ENCODE measurements at places on chromosomes 6 and 20. TPM values are rescaled to one million over a fixed set of nuclear protein-coding genes. Genes with fewer than 3 reads are reported as not detected.

DNA sequence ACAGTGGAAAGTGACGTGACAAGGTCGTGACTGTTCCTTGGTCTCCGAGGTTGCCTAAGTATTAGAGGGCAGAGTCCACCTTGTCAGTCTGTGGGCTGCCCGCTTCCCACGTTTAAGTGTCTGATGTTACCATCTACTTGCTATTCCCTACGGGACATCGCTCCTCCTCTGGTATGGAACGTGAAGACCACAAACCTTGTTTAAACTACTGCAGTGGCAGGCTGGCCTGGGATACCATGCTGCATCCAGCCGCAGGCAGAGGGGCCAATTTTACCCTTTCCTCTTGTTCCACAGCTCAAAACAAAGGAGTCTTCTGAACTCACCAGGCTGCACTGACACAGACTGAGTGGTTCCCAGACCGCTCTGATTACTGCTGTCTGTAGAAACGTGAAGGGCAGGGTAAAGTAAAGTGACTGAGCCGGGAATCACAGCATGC is 275.9 kb downstream of the FOXC1 start:
- H3K4me3 ChIP-seq = no peak overlapping the region
- H3K36me3 ChIP-seq = no peaks in the 10 kb centered on the region
- H3K27ac ChIP-seq = no peak overlapping the region
- H3K4me1 ChIP-seq = peaks cover 6% of the 10 kb centered on the region
- no peaks in the 10 kb centered on the region for H3K27me3 ChIP-seq

DNA sequence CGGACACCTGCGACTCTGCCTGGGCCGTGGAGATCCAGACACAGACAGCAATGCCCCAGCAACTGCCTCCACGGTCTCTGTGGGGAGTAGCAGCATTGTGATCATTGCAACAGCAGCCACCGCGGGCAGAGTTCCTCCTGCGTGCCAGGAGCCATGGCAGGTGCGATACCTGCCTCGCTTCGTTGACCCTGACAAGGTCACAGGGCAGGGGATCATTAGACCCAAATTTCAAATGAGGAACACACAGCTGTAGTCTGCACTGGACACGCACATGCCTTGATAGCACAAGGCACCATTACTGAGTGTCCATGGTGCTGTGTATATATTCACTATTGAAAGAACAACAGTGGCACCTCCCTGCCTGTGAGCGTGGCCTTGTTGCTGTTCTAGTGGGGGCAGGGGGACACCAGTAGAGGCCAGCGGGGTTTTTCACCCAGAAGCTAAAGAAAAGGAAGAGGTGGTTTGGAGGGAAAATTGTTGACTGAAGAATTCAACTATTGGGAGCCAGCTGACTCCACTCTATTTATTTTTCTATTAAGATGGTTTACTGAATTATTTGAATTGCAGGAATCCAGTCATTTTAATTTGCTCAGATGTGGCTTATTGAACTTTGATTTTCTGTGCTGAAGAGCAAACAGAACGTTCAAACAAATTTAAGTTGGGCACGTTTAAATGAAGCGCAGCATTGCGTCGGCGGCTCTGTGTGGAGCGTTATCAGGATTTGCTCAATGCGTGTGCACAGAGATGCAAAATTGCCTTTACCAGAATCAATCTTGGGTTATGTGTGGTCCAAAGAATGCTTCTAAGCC is 60.2 kb upstream of the RPS6KA2 start:
- H3K27ac ChIP-seq = no peak overlapping the region
- peaks cover 27% of the 10 kb centered on the region for H3K4me1 ChIP-seq
- H3K27me3 ChIP-seq = peaks cover 26% of the 10 kb centered on the region
- no peak for DNase-seq
- H3K4me3 ChIP-seq = no peak overlapping the region
- H3K36me3 ChIP-seq = no peaks in the 10 kb centered on the region

- DNase-seq = no peak
- no peaks in the 10 kb centered on the region for H3K27me3 ChIP-seq
- no peak overlapping the region for H3K27ac ChIP-seq
These were observed 94.0 kb downstream of the AHI1 start for GRCh38 chr6:135403584-135403983.

PTPRA gene
- total RNA-seq = 33.2 TPM

DNA sequence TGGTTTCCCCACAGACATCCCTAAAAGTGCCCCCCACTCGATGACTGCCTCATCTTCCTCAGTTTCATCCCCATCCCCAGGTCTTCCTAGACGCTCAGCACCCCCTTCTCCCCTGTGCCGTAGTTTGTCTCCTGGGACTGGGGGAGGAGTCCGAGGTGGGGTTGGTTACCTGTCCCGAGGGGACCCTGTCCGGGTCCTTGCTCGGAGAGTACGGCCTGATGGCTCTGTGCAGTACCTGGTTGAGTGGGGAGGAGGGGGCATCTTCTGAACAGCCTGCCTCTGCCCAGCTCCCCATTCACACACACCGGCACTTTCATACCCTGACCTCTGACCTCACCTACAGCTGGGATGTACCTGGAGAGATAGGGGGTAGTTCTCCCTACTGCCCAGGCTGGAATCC is 2.1 kb downstream of the CUTA start:
- H3K4me3 ChIP-seq = peak overlapping the region; percentile 90
- H3K27ac ChIP-seq = peak overlapping the region; percentile 7
- DNase-seq = no peak

DNA sequence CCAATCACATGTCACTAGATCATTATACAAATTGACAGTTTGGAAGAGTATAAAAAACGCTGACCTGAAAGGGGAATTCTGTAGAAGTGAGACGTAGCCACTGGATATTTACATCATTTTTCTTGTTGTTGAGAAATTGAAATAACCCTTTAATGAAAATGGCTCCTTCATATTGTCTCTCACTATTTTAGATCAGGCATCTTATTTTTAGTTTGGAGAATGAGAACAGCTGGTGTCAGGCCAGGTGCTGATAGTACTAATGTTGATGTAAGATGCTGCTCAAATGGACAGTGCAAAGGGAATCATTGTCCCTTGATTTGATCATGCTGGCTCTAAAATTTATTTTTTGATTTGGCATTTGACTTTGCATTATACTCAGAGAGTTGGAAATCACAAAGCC is 17.4 kb downstream of the NKAIN2 start:
- no peak overlapping the region for H3K4me3 ChIP-seq
- no peaks in the 10 kb centered on the region for H3K36me3 ChIP-seq
- DNase-seq = no peak
- no peak overlapping the region for H3K27ac ChIP-seq
- no peaks in the 10 kb centered on the region for H3K27me3 ChIP-seq
- no peaks in the 10 kb centered on the region for H3K4me1 ChIP-seq

SLC22A2 gene
- total RNA-seq = not detected

GRCh38 chr6:126614642-126615504 is 275.0 kb downstream of the CENPW start:
- H3K4me1 ChIP-seq = no peaks in the 10 kb centered on the region
- H3K4me3 ChIP-seq = no peak overlapping the region
- H3K27me3 ChIP-seq = no peaks in the 10 kb centered on the region
- H3K36me3 ChIP-seq = no peaks in the 10 kb centered on the region
- DNase-seq = peak; percentile 9
- H3K27ac ChIP-seq = no peak overlapping the region

DNA sequence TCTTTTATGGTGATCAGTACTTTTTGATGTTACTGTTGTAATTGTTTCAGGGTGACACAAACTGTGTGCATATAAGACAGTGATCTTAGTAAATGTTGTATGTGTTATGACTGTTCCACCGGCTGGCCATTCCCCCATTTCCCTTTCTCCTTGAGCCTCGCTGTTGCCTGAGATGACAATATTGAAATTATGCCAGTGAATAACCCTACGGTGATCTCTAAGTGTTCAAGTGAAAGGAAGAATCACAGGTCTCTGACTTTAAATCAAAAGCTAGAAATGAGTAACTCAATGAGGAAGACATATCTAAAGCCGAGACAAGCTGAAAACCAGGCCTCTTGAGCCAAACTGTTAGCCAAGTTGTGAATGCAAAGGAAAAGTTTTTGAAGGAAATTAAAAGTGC is 32.3 kb downstream of the TULP4 start:
- H3K4me3 ChIP-seq = no peak overlapping the region
- peaks cover 56% of the 10 kb centered on the region for H3K4me1 ChIP-seq
- no peaks in the 10 kb centered on the region for H3K36me3 ChIP-seq
- no peaks in the 10 kb centered on the region for H3K27me3 ChIP-seq
- no peak overlapping the region for H3K27ac ChIP-seq
- DNase-seq = no peak

DTNBP1 gene
- 12.8 TPM for total RNA-seq

GRCh38 chr6:38517005-38517404 is 122.7 kb downstream of the BTBD9 start:
- no peak for DNase-seq
- no peaks in the 10 kb centered on the region for H3K4me1 ChIP-seq
- no peak overlapping the region for H3K27ac ChIP-seq
- H3K36me3 ChIP-seq = no peaks in the 10 kb centered on the region
- H3K4me3 ChIP-seq = no peak overlapping the region

TXLNB gene
- 0.07 TPM for total RNA-seq

DNA sequence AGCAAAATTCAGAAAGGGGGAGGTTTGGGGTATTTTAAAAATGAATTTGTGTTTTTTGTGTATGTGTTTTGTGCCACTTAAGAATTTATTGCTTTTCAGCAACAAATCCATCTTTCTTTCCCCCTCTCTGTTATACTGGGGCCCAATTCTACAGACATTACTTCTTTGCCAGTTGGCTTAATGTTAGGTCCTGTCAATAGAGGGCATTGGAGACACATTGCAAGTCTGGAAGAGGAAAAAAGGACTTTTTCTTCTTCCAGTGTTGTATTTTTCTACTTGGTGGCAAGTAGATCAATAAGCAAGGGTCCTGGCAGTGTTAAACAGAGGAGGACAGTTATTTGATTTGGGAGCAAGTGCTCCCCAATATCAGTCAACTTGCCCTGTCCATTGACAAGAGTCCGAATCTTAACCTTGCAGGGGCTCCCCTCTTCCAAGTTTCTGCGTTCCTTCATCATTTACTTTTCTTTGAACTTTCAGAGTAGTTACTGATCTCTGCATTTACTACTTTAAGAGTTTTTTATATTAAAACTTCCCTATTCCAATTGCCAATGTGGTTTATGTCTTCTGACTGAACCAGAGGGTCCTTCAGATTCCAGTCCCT is 23.4 kb downstream of the SCML4 start:
- peaks cover 50% of the 10 kb centered on the region for H3K27me3 ChIP-seq
- H3K36me3 ChIP-seq = no peaks in the 10 kb centered on the region
- H3K27ac ChIP-seq = no peak overlapping the region
- no peak overlapping the region for H3K4me3 ChIP-seq

DNA sequence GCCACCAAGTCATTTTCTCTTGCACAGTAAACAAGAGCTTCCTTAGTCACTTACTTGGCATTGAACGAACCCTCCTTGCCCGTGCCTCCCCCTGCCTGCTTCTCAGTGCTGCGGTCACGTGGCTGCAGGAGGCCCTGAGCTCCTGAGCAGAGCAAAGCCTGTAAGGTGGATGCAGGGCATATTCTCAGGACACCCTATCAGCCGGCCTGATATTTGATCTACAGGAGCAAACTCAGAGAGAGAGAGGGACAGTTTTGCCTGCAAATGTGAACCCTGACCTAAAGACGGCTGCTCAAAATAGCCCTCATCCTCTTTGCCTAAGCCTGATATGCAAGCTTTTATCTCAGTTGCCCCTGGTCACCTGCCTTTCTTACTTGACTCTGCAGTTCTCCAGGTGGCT is 93.0 kb upstream of the POPDC3 start:
- H3K27ac ChIP-seq = no peak overlapping the region
- no peak overlapping the region for H3K4me3 ChIP-seq
- no peaks in the 10 kb centered on the region for H3K27me3 ChIP-seq
- H3K36me3 ChIP-seq = peaks cover 10% of the 10 kb centered on the region
- H3K4me1 ChIP-seq = peaks cover 17% of the 10 kb centered on the region
- peak; percentile 50 for DNase-seq

GRCh38 chr6:131692031-131692430 is 9.2 kb downstream of the OR2A4 start:
- no peak overlapping the region for H3K4me3 ChIP-seq
- DNase-seq = no peak
- H3K4me1 ChIP-seq = no peaks in the 10 kb centered on the region
- no peaks in the 10 kb centered on the region for H3K27me3 ChIP-seq
- no peaks in the 10 kb centered on the region for H3K36me3 ChIP-seq
- H3K27ac ChIP-seq = no peak overlapping the region

DNA sequence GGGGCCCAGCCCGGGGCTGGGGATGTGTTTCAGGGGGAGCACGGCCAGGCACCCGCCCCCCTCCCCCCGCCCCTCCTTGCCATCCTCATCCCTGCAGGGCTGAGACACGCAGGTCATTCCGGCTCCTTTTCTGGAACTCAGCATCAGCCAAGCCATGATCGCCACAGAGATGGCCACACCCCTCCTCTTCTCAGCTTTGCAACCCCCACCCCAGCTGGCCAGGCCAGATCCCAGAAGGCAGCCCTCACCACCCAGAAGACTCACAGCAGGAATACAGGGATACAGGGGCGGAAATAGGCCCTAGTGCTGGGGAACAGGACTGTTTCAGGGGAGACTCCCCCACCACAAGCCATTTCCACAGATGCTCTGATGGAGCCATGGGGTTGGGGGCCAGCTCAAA is 33.5 kb downstream of the YTHDF1 start:
- H3K36me3 ChIP-seq = peaks cover 5% of the 10 kb centered on the region
- H3K27ac ChIP-seq = no peak overlapping the region
- DNase-seq = no peak
- H3K4me1 ChIP-seq = no peaks in the 10 kb centered on the region

DNA sequence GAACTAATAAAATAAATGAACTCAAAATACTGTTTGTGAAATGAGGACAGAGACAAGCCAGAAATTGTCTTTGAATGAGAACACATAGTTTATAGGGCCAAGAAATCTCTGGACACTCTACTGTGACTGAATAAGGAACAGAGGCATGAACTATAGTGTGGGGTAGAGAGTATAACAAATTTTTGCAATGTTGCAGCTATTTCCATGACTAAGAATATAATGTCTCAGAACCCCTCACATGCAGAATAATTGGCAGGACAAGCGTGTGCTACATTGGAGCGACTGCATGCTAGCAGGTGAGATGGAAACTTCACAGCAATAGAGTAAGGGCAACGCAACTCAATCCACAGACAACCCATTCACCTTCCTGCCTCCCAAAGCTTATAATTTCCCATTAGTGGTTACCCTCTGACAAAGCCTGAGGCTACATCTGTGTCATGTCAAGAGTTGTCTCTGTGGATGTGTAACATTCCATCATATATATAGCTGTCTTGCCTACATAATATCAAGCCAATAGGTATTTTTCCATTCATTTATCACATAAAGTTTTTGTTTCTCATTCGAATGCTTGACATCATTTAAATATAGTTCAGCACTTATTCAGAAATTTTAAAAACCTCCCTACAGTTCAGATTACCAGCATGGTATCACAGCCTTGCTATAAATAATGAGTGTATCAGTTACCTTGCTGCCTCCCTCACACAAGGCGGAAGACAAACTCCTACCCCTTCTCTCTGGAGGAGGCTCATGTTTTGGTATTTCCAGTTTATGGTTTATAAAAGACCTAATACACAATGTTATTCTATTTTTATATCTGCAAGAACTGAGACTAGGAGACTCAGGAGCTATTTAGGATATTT is 47.9 kb upstream of the ECHDC1 start:
- no peaks in the 10 kb centered on the region for H3K27me3 ChIP-seq
- H3K27ac ChIP-seq = no peak overlapping the region
- DNase-seq = no peak
- no peak overlapping the region for H3K4me3 ChIP-seq
- H3K36me3 ChIP-seq = no peaks in the 10 kb centered on the region
- no peaks in the 10 kb centered on the region for H3K4me1 ChIP-seq

PDYN gene
- total RNA-seq = not detected
